Femur (tissue), 1 donor: ENCODE measurements at places on chromosomes 16 and 17.

DNA sequence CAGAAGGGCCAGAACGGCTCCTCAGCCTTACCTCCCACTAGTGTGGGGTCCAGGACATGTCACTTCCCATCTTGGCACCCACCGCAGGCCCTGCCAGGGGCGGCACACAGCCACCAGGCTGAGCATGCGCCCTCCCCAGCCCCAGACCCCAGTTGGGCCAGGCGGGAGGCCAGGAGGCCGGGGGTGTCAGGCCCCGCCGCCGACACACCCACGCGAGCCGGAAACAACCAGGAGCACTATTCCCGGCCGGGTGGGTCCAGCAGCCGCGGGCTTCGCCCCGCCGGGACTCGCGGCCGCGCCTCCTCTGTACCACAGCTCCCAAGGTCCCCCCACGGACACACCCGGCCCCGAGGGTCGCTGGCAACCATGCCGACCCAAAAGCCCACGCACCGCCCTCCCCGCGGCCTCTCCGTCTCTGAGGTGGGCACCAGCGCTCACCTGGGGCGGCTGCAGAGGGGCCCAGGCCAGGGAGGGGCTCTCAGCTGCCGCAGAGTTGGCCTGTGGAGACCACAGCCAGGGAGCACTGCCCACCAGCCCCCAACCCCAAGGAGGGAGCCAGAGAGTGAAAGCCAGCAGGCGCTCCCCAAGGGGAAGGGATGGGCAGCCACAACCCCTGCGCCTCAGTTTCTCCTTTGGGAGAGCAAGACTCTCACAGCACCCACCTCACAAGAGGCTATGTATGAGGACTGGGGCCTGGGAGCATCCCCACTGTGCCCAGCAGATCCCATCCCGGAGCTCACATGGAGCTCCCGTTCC, 18.0 kb downstream of the B9D1 start:
- DNase-seq = no peak

- DNase-seq = no peak
Observed at GRCh38 chr16:12310286-12310685, 333.8 kb downstream of the SNX29 start.

DNA sequence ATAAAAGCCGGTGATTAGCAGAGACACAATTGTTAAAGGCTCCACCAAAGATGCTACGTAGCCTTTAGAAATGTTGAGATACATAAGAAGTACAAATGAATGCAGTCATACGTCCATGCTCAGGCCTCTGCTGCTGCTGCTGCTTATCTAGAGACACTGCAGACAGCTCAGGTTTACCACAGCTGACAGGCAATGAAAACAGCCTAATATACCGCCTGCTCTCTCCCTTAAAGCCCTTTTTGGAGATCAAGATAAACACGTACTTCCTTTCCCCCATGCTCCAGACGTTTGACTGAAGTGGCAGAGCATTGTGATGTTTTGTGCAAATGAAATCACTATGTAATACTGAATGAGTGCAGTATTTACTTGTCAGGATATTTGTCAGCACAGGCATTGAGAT, 185.3 kb downstream of the AATF start:
- no peak for DNase-seq

- DNase-seq = no peak
Observed at GRCh38 chr16:81451753-81452680, 7.4 kb downstream of the CMIP start.

- peak; percentile 12 for DNase-seq
Observed at GRCh38 chr17:332023-332422, 20.6 kb downstream of the RPH3AL start.

- no peak for DNase-seq
Observed at GRCh38 chr16:67760956-67761230, 41.8 kb upstream of the GFOD2 start.

GRCh38 chr16:15510992-15511391, 76.6 kb downstream of the BMERB1 start:
- no peak for DNase-seq

GRCh38 chr16:87219287-87219909, 97.8 kb downstream of the C16orf95 start:
- no peak for DNase-seq

DNA sequence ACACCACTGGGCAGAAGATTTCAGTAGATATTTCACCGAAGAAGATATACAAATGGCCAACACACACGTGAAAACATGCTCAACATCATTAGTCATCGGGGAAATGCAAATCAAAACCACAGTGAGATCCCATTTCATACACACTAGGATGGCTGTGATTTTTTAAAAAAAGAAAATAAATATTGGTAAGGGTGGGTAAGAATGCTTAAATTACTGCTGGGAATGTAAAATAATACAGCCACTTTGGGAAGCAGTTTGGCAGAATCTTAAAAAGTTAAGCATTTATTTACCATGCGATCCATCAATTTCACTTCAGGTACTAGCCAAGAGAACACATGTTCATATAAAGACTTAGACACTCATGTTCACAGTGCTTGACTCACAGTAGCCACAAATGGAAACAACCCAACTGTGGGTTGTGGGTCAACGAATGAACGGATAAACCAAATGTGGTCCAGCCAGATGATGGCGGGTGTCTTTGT, 6.5 kb upstream of the C16orf74 start:
- no peak for DNase-seq

DNA sequence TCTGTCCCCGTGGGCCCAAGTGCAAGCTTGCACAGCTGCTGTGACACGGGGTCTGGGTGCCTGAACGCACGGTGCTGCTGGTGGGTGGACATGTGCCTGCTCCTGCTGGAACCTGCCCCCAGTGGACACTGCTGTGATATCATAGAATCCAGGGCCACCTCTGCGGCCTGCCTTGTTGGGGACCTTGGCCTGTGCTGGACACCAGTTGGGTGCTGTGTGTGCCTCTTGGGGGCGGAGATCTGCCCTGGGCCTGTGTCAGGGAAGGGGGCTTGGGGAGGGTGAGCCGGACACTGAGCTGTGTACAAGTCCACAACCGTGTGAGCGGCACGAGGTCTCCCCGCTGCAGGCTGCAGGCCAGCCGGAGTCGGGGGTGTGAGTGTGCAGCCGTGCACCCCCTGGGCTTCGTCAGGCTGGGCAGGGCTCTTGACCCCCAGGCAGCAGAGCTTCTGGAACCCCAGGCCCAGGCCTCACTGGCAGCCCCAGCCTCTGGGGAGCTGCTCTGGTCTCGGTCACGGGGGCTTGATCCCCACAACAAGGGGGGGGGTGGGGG, 33.3 kb downstream of the GSE1 start:
- no peak for DNase-seq

- no peak for DNase-seq
Observed at GRCh38 chr16:11985250-11985649, 8.7 kb downstream of the SNX29 start.

DNA sequence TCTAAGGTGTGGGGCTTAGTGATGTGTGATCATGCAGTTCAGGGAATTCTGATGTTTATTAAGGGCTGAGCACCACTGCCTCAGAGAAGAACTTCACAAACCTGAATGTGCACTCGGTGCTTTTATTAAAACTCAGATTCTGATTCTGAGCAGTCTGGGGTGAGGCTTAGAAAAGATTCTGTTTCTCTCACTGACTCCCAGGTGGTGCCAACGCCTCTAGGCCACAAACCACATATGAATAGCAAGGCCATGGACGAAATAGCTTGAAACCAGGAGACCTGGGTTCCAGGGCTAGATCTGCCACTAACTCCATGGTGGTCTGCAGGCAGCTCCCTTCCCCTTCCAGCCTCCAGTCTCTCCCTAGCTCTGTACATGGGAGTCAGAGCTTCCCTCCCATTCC, 169.1 kb downstream of the HS3ST3B1 start:
- no peak for DNase-seq

DNA sequence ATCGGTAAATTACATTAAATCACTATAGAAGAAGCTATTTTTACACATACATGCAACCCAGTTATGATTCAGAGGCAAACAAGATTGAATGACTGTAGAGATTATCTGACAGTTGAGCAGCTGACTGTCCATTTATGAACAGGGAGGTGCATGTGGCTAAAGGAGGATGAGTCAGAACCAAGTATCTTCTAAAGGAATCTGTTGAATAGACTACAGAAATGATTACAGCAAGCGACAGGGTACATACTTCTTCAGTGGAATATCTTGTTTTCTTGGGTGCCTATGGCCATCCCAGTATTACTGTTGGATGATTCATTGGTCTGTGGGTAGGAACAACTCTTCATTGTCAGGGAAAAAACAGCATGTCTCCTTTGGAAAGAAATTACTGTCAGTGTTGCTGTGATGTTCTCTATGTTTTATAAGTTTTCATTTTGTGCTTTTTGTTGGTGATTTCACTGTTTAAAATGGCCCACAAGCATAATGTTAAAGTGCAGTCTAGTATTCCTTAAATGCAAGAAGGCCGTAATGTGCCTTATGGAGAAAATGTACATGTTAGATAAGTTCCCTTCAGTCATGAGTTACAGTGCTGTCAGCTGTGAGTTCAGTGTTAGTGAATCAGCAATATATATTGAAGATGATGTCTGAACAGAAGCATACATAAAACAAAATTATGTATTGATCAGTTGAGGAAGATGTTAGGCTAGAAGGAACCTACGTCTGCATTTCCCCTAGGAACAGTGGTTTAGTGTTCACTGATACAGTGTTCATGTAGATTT, 27.0 kb downstream of the CBFB start:
- no peak for DNase-seq

DNA sequence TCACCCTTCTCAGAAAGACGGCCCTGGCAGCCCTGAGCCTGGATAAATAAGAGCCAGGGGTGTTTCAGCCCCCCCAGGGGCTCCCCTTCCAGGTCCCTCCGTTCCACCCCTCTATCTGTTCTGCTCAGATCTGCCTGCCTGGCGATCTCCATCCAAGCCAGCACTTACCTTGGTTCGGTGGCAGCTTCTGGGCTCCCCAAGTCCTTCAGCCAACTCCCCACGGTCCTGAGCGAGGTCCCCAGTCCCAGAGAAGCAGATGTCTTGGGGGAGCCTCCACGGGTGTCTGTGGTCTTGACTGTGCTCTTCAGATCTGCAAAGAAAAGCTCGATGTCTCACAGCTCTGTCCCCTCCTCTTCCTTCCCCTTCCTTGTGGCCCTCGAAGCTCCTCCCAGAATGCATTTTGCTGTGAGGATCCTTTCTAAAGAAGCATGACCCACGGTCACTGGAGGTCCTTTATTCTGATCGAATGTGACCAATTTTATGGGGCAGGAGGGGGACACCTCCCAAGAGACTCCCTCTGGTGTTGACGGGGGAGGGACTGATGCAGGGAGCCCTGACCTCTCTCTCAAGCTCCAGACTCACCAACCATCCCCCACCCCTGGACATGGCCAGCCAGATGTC, at the start of gene PIK3R6:
Gene PIK3R6 (minus strand): TSS at position 314 of the 621 bp plus-strand sequence. CDS start 17,880 bp downstream, outside the sequence.
- no peak for DNase-seq

DNA sequence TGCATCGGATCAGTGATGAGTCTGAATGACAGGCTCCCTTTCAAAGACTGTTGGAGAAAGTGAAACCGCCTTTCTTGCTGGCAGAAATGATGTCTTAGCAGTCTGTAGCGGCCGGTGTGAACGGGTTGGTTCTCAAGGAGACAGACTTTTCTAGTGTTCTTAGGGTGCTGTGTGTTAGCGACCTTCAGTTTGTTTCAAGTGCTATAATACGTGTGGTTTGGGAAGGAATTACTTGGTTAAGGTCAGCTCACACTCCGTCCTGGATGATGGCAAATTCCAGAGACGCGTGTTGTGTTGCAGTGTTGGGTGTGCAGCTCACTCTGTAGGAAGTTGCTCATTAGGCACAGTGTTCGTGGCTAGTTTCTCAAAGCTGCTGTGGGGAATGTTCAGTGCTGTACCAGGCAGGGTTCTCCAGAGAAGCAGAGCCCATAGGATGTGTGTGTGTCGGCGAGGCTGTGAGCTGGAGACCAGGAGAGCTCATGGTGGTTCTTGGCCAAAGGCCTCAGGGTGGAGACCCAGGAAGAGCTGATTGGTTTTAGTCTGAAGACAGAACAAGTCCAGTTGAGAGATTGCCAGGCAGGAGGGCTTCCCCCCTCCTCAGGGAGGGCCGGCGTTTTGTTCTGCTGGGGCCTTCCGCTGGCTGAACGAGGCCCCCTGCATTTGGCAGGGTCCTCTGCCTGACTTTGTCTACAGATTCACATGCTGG, 37.6 kb downstream of the ZNF750 start:
- DNase-seq = no peak

- no peak for DNase-seq
Observed at GRCh38 chr16:10188236-10188635, 6.0 kb upstream of the GRIN2A start.

- DNase-seq = no peak
Observed at GRCh38 chr16:2275476-2276367, 7.8 kb upstream of the RNPS1 start.

DNA sequence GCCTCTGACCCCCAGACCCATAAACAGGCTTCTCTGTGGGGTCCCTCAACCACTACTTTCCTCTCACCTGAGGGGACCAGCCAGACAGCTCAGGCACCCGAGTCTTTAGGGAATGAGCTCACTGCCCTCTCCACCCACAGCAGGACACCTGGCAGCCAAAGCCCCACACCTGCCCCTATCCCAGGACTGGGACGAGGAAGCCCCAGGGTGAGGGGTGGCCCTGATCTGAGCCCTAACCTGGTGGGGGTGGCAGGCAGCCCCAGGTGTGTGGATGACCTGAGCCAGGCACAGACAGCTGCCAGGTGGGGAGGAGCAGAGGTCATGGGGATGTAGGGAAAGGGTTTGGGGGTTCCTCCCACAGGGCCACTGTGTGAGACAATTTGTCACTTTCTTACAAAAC, 1.7 kb upstream of the TEX19 start:
- no peak for DNase-seq

GRCh38 chr16:6602405-6602804, 730.2 kb upstream of the RBFOX1 start:
- DNase-seq = no peak

DNA sequence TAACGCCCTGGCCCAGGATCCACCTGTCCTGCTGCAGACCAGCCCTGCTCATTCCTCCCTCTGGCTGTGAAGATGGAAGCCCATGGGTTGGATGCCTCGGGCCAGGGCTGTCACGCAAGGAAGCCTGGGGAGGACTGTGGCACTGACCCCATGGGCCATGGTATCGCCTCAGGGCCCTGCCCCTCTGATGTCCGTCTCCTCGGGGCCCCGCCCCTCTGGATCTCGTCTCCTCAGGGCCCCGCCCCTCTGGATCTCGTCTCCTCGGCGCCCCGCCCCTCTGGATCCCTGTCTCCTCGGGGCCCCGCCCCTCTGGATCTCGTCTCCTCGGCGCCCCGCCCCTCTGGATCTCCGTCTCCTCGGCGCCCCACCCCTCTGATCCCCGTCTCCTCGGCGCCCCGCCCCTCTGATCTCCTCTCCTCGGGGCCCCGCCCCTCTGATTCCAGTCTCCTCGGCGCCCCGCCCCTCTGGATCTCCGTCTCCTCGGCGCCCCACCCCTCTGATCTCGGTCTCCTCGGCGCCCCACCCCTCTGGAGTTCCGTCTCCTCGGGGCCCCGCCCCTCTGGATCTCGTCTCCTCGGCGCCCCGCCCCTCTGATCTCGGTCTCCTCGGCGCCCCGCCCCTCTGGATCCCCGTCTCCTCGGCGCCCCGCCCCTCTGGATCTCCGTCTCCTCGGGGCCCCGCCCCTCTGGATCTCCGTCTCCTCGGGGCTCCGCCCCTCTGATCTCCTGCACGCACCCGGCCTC, 24.0 kb downstream of the METRNL start:
- peak; percentile 58 for DNase-seq

DNA sequence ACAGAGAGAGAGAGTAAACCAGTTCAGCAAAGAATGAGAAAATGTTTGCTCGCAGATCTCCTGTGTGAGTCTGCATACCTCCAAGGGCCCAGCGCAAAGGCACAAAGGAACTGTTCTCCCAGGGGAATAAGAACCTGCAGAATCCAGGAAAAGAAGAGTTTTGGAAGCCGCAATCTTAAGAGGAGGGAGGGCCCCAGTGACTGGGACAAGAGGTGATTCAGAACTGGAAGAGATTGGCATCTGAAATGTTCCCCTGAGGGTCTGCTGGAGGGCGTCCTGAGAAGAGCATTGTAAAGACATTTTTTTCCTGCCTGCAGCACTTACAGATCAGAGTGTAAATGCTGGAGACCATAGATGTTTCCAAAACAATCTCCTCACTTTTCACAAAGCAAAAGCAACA, 6.1 kb downstream of the ATMIN start:
- DNase-seq = no peak
